ENCODE measurements at places on chromosomes 4 and X.

DNA sequence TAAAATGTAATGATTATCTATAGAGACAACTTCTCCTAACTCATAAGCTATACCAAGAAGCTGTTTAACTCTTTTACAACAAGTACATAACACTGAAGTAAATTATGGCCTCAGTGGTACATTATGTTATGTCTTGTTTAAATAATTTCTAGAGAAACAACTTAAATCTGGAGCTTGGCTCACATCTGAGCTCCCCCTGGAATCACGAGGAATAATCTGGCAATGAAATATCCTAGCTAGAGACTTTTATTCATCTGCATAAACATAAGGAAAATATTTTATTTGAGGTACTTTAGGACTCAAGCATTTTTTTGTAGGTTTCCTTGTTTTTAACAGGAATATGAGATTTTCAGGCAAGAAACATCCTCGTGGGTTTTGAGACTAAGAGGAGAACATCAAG is 354.7 kb upstream of the SLC7A11 start:
- no peak for DNase-seq

GRCh38 chr4:91025241-91026148 is 898.3 kb downstream of the CCSER1 start:
- DNase-seq: no peak

DNA sequence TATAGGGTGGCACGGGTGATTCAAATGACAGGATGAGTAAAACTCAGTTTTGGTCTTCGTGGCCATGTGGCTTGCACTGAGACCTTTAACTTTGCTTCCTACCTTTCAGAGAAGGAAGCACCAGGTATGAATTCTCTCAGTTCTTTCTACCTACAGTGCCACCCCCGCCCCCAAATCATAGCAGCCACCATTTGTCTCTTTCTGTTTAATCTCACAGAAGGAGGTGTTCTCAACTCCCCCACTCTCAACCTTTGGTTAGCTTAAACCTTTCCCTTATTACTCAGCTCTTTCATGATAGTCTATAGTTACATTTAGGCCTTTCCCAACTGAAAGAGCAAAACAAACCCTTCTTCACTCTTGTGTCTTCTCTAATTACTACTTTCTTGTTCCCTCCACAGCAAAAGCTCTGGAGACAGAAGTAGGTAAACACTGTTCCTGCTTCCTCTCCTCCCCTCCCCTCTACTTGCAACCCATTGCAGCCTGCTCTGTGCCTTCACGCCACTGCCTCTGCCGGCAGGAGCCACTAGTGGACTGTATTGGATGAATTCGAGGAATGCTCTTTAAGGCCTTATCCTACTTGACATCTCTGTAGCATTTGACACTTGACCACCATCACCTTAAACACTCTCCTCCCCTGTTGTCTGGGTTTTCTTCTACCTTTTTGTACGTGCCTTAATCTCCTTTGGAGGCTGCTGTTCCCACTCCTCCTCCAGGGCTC is 123.7 kb downstream of the AFF1 start:
- no peak for DNase-seq

DNA sequence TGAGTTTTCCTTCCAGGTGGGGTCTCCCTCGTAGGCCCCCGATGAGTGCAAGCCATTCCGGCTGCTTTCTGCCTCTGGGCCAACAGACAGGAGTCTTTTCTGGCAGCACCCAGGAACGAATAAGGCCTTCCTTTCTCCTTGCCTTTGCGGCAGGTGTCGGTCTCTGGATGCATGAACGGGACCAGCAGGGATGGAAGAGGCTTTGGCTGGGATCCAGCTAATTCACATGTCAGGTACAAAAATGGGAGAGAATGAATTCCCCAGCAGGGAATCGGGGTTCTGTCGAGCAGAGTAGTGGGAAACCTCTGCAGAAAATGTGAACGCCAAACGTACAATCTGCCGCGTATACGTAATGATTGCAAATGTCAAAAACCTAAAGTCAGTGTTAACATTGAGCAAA is 146.1 kb upstream of the TBL1X start:
- DNase-seq: no peak

- no peak for DNase-seq
These were observed 59.2 kb downstream of the RBM47 start for GRCh38 chr4:40570348-40571077.

- DNase-seq: no peak
These were observed 2637.0 kb downstream of the PCDH7 start for GRCh38 chr4:33357121-33357520.

- no peak for DNase-seq
These were observed 949.9 kb downstream of the TECRL start for GRCh38 chr4:63459329-63459728.

- no peak for DNase-seq
These were observed 124.3 kb upstream of the STX18 start for GRCh38 chr4:4666187-4666586.

DNA sequence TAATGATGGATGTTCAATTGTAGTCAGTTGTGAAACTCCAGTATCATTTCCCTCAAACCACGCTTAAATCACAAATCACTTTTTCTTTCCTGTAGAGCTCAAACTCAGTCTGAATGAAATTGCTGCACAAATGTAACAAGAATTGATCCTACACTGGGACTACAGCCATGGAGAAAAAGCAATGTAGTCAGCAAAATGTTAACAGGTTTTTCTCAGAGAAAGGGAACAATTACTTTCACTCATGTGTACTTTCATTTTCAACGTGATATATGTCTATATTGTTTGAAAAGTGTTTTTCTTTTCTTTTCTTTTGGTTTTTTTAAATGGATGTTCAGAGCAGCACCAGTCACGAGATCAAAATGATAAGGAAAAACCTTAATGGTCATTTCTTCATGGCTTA is 22.7 kb downstream of the SDAD1 start:
- DNase-seq: no peak

DNA sequence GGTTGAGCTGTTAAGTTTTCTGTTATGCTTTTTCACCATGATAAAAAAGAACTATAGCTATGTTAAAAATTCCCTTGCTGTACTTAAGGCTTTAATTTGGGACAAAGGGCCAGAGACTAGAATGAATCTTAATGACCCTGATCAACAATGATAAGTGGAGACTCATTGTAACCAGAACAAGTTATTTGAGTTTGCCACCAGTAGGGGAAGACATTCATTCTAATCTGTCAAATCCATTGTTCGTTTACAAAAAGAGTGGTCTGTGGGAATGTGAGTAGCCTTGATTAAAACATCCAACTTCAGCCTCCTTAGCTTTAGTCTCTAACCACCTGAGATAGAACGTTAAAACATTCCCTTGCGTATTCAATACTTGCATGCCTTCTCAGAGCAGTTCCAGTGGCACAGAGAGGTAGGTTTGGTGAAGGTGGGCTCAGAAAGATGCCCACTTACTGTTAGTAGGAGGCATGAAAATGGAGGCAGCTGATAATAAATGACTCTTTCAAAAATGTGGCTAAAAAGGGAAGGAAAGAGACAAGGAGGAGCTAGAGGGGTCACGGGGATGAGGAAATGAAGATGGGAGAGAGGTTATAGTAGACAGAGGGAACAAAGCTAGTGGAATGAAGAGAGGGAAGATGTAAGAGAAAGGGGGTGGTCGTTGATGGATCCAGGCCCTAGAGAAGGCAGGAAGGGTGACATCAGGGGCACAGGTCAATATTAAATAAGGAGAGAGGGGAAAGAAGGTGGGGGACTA is 66.2 kb downstream of the EGF start:
- DNase-seq: no peak

DNA sequence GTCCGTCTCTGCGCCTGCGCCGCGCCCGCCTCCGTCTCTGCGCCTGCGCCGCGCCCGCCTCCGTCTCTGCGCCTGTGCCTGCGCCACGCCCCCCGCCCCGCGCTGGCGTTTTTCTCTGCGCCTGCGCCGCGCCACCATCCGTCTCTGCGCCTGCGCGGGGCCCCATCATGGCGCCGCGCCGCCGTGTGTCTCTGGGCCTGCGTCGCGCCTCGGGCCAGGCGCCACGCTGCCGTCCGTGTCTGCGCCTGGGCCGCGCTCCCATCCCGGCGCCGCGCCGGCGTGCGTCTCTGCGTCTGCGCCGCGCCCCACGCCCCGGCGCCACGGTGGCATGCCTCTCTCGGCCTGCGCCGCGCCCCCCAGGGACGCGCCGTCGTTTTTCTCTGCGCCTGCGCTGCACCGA is 51.8 kb upstream of the DUX4 start:
- no peak for DNase-seq

GRCh38 chr4:47543331-47543730 is 58.3 kb downstream of the ATP10D start:
- DNase-seq: no peak

DNA sequence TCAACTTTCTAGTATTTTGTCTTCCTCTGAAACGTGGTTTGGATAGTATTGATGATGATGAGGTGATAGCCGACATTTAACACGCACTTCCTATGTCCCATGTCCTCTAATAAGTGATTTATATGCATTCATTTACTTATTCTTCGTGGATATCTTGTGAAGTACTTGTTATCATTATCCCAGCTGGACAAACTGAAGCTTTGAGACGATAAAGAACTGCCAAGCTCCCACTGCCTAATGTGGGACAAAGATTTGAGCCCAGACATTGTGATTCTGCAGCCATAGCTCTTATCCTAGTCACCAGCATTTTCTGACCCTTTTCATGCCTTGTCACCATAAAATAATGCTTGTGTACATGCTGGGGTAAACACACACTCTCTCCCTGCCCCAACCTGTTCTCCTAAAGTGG is 92.5 kb downstream of the RAPGEF2 start:
- DNase-seq: no peak

DNA sequence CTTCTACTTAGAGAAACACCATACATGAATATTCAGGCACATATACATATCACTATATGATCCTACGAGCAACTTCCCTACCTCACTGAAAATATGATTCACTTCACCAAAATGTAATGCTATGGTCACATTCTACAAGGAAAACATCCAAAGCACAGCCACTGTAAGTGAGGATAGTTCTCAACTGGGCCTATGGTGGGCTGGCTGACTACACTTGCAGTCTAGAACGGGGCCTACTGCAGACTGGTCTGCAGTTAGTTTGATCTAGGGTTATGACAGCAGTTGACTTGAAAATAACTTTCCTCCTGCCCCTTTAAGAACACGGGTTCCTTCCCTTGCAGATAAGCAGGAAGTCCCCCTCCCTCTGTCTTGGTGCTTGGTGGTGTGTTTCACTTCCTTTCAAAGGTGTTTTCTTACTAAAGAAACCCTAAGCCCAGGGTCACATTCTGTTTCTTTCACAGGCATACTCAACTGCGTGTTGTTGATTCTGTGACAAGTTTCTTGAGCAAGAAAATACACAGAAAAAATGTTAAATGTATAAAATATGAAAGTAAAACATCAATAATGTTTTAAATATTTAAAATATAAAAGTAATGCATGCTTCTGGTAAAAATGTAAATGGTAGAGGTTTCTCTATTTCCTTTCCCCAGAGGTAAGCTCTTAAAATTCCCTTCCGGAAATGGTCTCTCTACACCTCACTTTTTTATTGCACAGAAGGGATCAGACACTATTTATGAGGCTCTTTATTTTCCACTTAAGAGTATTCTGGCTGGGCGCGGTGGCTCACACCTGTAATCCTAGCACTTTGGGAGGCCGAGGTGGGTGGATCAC is 18.0 kb upstream of the TMSB4X start:
- DNase-seq: peak; percentile 82

GRCh38 chrX:68685685-68686084 is 38.2 kb downstream of the STARD8 start:
- peak; percentile 44 for DNase-seq

- no peak for DNase-seq
These were observed 14.2 kb upstream of the CCDC149 start for GRCh38 chr4:24927049-24927448.

- no peak for DNase-seq
These were observed 10.1 kb upstream of the SH3TC1 start for GRCh38 chr4:8188743-8189550.

- DNase-seq: no peak
These were observed 14.7 kb downstream of the UNC5C start for GRCh38 chr4:95534032-95534431.

GRCh38 chr4:61661960-61662359 is 461.8 kb downstream of the ADGRL3 start:
- DNase-seq: no peak

- DNase-seq: no peak
These were observed 105.1 kb upstream of the ADGRL3 start for GRCh38 chr4:61094854-61095598.

DNA sequence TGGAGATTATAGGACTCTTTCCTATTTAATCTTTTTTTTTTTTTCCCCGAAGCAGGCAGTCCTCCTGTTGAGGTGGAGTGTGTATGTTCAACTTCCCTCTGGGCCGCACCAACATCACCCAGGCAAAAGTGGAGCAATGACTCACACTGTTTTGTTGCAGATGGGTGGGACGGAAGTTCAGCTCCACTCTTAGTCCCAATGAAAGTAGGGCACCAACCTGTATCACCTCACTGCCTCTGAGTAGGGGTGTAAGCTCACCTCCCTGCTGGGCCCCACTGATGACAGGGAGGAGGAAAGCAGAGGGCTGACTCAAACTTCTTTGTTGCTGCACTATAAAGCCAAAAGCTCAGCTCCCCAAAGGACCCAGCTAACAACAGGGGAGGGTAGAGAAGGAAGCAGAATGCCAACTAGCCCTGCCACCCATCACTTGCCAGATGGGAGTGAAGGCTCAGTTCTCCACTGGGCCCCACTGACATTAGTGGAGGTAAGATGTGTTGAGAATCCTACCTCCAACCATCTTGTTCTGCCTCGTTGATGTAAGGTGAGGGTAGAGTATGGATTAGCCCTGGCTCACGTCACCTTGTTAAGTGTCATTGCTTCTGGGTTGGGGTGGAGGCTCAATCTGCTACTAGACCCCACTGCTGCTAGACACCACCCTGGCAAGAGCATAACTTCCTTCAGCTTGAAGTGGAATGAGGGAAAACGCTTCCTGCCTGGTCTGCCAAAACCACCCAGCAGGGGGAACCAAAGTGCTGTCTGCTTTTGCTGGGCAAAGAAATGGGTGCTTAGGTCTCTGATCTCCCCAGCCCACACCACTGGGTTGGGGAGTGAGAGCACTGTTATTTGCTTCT is 14.1 kb downstream of the RPS6KA3 start:
- DNase-seq: peak; percentile 68

GRCh38 chr4:145739845-145740244 is 59.9 kb downstream of the C4orf51 start:
- no peak for DNase-seq

- peak; percentile 33 for DNase-seq
These were observed 263.8 kb upstream of the RPS6KA3 start for GRCh38 chrX:20530406-20530921.

All from CD4-positive, alpha-beta T cell treated with Interleukin-15 for 1 hour (primary cell).